Neuronal stem cell (in vitro differentiated cells): ENCODE measurements at places on chromosomes 12 and 14.

- no peak for DNase-seq
Measured at GRCh38 chr12:108838194-108839017, 19.0 kb downstream of the SSH1 start.

GRCh38 chr12:114018669-114019068, 52.5 kb upstream of the RBM19 start:
- no peak for DNase-seq

DNA sequence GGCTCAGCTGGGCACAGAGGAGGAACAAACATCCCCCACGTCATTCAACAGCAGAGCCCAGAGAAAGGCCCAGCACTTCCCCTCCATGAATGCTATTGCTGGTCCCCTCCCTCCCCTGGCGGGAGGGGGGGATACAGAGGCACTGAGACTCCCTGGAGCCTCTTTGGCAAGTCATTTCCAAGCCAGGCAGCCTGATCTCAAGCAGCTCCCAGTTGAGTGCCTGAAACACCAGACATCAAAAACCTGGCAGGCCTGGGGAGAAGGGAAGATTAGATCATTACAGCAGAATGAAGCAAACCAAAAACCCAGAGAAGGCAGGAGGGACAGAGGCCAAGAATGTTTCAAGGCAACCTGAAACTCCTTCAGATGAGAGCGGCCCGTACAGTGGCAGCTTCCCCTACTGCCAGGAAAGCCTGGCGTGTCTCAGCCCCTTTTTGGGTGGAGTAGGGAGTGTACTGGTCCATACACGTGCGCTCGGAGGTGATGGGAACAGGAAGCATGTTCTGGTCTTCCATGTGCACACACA, 92.1 kb downstream of the LRRC74A start:
- no peak for DNase-seq

DNA sequence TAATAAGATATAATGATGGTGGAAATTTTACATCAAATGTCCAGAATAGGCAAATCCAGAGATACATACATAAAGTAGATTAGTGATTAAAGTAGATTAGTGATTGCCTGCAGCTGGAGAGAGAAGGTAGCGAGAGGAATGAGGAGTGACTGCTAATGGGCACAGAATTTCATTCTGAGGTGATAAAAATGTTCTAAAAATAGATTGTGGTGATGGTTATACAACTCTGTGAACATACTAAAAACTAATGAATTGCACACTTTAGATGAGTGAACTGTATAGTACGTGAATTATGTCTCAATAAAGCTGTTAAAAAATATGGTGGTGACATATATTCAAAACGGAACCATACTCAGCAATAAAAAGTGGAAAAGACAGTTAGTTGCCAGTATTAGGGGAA, 41.7 kb downstream of the PPP2R5E start:
- no peak for DNase-seq
